GDM1 (cell line): ENCODE measurements at places on chromosomes 13 and 19.

DNA sequence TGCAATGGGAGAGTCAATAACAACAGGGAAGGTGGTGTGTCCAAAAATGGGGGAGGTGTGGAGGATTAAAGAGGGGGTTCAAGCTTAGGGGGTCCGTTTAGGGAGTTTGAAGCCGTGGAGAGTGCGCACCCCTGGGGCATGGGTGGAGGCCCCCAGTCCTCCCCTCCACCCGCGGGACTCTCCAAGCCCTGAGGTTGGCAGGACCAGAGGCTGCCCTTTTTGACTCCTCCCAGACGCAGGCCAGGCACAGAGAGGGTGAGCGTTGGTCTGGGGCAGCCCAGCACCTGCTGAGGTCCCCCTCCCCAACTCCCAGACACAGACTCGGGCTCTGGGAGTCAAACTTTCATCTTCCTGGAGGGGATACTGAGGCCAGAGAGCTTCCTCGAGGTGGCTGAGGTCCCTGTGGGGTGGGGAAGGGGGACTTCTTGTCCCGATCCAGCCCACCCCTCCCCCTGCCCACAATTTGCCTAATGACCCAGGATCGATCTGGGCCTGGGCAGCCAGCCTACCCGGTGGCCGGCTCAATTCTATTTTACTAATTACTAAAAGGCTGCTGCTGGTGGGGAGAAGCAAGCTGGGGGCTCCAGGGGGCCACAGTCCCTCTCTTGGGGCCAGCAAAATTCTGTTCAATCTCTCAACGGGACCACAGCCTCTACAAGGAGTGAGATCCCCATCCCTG is 2.8 kb upstream of the ONECUT3 start:
- no peak for DNase-seq

- DNase-seq = no peak
These were observed 788.0 kb upstream of the ATXN8OS start for GRCh38 chr13:69319656-69320055.

DNA sequence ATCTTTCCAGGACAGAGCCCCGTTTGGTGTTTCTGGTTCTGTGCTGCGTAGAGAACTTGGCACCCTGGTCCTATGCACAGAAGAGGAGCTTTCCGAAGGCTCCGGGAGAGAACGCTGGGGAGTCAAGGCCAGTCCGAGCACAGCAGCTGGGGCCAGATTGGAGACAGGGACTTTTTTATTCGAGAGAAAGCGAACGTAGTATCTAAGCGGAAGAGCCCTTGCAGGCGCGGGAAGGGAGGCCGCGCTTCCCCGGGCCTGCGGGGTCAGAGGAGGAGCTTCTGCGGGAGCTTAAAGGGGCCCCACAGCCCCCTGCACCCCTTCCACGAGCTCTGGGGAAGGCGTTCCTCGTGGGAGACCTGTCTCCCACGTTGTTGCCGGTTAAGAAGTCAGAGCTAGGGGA is 48.6 kb upstream of the ARHGEF7 start:
- DNase-seq = no peak

- DNase-seq = no peak
These were observed 915 bp downstream of the F10 start for GRCh38 chr13:113123226-113124201.

- DNase-seq = no peak
These were observed 106.4 kb downstream of the AKAP11 start for GRCh38 chr13:42378383-42378780.

GRCh38 chr13:57991041-57991440 is 359.5 kb downstream of the PCDH17 start:
- no peak for DNase-seq

DNA sequence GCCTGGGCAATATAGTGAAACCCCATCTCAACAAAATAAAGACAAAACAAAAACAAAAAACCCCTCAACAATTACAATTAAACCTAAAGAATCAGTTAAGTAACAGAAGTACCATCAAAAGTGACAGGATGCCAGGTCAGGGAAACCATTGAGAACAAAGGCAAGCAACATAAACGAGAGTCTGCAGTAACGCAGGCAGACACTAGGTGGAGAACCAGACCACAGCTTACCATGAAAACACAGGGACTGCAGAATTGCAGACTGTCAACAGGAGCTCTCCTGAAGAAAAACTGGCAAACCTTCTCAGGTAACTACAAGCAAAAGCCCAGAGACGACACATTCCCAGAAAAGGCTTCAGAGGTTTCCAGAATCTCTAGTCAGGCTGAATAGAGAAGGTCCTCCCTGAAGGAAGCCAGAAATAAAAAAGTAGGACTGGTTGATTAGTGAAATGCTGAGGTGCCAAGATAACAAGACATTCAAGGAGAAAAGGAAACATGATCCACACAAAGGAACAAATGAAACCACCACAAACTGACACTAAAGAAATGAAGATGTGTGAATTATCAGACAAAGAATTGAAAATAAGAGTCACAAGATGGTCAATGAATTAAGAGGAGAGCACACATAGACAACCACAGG is 2.2 kb upstream of the ZNF665 start:
- peak; percentile 73 for DNase-seq

DNA sequence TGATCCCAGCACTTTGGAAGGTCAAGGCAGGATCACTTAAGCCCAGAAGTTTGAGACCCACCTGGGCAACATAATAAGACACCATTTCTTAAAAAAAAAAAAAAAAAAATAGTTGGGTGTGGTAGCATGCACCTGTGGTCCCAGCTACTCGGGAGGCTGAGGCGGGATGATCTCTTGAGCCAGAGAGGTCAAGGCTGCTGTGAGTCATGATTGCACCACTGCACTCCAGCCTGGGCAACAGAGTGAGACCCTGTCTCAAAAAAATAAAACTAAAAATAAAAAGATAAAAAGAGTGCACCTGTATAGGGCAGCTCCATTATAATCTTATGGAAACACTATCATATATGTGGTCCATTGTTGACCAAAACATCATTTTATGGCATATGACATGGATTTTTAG is 25.5 kb upstream of the STARD13 start:
- no peak for DNase-seq
